ENCODE measurements at places on chromosomes 4 and X.
A peak's percentile ranks its signal among the peaks of the same experiment; 100 is the strongest.

DNA sequence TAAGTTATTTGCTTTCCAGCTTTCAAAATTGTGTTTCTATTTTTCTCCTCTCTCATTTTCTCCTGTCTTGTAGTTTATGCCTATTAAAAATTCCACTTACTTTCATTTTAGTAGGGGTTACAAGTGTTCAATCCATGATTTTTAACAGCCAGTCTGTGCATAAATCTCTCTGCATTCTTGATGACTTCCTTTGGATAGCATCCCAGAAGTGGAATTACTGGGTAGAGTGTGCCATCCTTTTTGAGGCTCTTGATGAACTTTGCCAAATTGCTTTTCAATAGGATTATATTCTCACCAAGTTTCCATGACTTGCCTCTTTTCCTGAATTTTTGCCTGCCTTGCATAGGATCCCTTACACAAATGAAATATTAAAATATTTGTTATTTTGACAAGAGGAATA, 58.5 kb downstream of the DIPK2B start:
- no peak for DNase-seq

DNA sequence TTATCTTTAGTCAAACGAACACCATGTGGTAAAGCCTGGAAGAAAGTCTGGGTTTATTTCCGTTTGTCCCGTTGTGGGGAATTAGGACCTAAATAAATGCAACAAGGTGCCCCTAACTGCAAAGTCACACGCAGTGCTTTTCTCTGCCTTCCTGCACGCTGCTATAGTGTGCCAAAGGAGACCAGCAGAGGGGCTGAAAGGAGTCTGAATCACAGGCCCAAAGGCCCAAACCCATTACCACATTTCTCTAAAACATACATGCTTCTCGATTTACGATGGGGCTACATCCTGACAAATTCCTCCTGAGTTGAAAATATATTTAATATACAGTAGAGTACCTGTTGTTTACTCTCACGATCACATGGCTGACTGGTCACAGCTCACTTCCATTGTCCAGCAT, 4.5 kb downstream of the VEGFC start:
- no peak for DNase-seq

- DNase-seq = no peak
Measured at GRCh38 chr4:73187325-73187724, 71.3 kb downstream of the ANKRD17 start.

DNA sequence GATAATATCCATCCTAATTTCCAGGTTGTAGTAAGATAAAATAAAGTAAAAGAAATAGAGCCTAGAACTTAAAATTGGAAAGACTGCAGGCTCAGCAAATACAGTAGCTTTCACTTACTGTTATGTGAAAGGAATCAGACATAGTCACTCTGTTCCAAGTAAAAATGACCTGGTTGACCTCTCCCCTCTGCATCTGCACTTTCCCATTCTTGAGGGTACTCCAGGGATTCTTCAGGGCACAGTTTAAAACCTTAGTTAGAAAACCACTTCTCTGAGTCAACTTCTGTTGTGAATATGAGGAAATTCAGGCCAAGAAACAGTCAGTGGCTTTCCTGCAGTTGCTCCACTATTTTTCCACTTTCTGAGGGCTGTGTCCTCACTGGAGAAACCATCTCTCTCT, 42.9 kb downstream of the FRAS1 start:
- no peak for DNase-seq

DNA sequence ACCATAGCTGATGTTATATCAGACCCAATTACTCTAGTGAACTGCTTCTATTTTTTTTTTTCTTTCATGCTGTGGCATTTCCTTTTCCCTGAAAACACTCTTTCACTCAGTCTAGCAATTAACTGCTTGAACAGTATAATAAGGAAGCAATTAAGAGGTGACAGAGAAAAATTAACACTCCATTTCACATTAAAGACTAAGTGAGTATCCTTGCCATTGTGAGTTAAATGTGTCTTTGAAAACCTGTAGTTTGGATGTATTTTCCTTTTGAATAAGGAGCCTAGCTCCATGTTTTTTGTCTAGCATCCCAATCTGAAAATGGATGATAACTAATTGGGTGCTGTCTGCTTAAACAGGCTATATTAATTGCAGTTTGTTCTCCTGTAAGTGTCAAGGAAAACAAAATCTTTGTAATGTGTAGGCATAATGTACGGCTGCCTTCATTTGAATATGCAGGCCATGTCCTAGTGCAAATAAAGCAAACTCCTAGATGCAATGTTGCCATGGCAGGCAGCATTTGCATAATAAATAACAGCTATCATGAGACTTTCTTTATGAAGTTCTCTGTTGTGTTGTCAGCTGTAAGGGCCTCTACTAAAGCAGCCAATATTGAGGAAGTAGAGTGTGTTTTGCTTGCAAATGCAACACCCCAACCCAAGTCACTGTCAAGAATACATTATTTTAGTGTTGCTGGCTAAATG, 416.7 kb downstream of the ZIC3 start:
- DNase-seq = no peak

- DNase-seq = no peak
Measured at GRCh38 chrX:48636776-48637175, 39.5 kb downstream of the WDR13 start.

- DNase-seq = no peak
Measured at GRCh38 chrX:109187473-109188168, 294.3 kb downstream of the GUCY2F start.

- DNase-seq = no peak
Measured at GRCh38 chr4:165634766-165635165, 238.3 kb upstream of the TLL1 start.

DNA sequence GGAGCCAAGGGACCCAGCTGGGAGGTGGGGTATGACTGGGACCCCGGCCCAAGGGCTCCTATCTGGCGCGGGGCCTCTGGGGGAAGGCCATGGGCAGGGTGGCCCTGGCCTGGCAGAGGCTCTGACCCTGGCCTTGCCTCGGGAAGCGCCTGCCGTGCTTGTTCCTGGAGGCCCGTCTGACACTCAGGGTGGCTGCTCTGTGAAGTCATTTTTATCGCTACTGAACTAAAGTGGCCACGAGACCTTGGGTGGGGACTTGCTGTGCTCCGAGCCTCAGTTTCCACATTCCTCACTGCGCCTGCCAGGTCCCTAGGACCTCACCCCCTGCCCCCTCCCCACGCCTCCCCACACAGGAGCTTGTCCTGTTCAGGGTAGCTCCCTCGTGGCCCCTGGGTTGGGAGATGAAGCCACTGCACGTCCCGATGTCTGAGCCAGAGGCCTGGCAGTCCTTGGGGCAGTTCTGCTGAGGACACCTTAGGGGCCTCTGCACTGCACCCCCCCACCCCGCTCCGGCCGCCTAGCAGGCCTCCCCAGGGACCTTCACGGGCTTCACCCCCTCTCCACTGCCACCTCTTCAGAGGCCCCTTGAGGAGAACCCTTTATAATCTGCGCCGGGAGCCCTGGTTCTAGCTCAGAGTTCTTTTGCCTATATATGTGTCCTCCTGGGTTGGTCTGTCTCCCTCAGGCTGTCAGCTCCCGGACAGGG, 639 bp upstream of the SORCS2 start:
- DNase-seq = no peak

DNA sequence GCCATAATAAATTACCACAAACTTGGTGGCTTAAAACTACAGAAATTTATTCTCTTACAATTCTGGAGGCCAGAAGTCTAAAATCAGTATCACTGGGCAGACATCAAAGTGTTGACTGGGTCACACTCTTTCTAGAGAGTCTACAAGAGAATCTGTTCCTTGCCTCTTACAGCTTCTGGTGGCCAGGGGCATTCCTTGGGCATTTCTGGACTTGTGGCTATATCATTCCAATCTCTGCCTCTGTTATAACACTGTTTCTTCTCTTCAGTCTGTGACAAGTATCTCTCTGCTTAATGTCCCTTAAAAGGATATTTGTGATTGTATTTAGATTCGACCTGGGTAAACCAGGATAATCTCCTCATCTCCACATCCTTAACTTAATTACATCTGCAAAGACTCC, 207.3 kb upstream of the DCAF8L1 start:
- DNase-seq = no peak

- DNase-seq = no peak
Measured at GRCh38 chr4:14023896-14024295, 396.4 kb upstream of the BOD1L1 start.

- peak; percentile 5 for DNase-seq
Measured at GRCh38 chr4:37453281-37453998, 208.9 kb downstream of the NWD2 start.

- no peak for DNase-seq
Measured at GRCh38 chrX:148928811-148929210, 428.4 kb downstream of the AFF2 start.

GRCh38 chr4:42895452-42895851, 2.9 kb downstream of the GRXCR1 start:
- DNase-seq = no peak

GRCh38 chrX:68114573-68115129, 318.6 kb downstream of the OPHN1 start:
- no peak for DNase-seq

GRCh38 chrX:148878371-148878770, 378.0 kb downstream of the AFF2 start:
- DNase-seq = no peak

- DNase-seq = no peak
Measured at GRCh38 chrX:129998021-129998420, 15.6 kb downstream of the BCORL1 start.

DNA sequence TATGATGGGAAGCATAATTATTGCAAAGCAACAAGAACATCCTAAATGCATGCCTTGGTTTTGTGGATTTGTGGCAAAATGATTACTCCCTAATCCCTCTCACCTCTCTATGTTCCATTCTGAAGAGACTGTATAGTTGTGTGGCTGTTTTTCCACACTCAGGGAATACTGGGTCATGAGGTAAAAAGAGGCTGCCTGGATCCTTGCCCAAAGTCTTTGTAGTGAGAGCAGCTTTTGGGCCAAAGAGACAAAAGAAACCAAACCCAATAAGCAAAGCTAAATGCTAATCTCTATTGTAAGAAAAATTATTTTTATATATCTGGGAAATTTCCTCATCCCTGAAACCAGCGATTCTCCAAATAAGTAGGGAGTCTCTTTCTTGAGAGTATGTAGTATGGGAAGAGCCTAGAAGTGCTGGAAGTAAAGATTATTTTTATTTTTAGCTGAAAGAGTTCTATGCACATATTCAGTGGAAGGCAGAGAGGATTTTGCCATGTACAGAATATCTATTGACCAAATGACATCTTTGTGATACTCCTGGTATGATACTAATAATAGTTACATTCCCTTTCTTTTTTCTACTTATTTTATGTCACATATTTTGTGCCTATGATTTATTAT, 24.9 kb upstream of the SULT1B1 start:
- no peak for DNase-seq

DNA sequence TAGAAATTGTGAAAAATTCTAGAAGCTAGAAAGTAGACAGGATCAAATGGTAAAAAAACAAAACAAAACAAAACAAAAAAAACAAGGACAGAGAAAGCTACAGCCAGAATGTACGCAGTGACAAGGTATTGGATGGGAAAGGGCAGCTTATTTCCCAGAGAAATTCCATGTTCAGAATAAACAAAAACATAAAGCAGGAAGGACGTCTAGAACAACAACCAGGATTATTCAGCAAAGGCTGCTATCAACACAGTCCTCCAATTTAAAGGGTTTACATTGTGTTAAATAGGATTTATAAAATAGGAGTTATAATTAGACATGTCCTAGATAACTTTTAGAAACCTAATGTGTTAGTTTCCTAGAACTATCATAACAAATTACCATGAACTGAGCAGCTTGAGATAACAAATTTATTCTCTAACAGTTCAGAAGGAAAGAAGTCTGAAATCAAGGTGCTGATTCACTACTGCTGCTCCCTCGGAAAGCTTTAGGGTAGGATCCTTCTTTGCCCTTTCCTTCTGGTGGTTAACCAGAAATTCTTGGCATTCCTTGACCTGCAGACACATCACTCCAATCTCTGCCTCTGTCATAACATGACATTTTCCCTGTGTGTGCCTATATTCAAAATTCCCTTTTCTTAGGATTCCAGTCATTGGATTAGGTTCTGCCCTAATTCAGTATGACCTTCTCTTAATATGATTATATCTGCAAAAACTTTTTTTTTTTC, 175.6 kb downstream of the SNCA start:
- no peak for DNase-seq

DNA sequence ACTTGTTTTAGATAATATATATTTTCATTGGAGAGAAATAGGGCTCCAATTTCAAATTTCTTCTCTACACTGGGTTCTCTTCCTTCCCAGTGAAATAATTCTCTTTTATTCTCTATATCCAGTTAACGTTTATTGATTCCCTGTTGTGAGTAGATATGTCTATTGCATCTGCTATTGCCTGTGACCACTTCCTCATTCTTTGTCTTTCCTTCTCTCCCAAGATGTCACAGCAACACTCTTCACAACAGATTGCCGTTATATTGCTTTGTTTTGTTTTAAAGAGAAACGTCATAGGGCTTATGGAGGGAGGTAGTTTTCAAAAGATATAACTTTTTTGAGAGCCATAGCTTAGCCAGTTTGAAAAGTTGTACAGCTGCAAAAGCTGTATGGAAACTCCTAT, 343.8 kb downstream of the ARHGAP24 start:
- DNase-seq = no peak

DNA sequence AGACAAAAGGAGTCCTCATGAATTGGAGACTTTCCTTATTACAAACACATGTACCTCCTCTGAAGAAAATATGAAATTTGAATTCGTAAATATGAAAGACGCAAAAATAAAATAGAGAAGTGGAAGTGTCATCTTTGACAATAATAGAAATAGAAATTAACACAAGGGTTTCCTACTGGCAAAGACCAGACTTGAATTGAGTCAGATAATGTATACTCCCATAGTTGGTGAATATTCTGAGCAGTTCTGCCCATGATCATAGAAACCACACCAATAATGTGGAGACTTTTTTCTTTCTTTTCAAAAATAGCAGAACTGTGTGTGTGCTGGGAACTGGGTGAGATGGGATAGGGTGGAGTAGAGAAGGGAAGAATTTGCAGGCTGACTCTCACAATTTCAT, 277.7 kb upstream of the TET2 start:
- no peak for DNase-seq

GRCh38 chr4:153276971-153277370, 67.5 kb upstream of the MND1 start:
- no peak for DNase-seq

- DNase-seq = no peak
Measured at GRCh38 chrX:21412029-21412428, 37.8 kb downstream of the CNKSR2 start.
